ENCODE measurements at places on chromosomes 12 and 14.
A peak's percentile ranks its signal among the peaks of the same experiment; 100 is the strongest.

DNA sequence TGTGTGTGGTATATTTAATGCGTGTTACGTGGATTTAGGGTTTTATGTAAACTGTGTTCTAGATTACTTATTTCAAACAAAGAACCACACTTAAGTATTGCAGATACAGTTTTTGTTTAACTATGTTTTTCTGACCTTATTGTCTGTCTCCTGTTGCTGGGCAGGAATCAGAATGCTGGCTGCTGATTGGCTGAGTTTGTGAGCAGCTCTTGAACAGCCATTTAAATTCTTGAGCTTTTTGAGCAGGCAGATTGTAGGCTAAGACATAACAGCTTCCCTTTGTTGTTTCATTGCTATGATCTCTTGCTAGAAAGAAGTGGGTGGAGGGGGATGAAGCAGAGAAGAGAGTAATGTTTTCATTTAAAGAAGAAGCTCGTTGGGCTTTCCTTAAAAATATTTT lies 52.2 kb downstream of the ATF7IP start:
- DNase-seq: peak; percentile 26

DNA sequence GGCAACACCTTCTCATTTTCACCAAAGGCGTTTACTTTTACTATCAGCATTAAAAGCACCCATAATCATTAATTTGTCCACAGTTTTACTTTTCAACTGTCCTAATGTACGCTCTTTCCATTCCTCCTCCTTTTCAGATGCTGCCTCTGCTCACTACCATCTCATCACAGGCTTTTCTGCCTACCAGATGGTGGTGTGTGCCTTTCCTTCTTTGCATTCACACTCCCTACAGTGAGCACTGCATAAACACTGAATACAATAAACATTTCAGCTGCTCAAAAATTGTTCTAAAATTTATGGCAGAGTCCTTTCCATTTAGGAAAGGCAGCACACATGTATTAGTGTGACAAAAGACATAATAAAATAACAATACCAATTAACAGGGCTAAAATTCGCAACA lies 435.7 kb downstream of the GXYLT1 start:
- no peak for DNase-seq

DNA sequence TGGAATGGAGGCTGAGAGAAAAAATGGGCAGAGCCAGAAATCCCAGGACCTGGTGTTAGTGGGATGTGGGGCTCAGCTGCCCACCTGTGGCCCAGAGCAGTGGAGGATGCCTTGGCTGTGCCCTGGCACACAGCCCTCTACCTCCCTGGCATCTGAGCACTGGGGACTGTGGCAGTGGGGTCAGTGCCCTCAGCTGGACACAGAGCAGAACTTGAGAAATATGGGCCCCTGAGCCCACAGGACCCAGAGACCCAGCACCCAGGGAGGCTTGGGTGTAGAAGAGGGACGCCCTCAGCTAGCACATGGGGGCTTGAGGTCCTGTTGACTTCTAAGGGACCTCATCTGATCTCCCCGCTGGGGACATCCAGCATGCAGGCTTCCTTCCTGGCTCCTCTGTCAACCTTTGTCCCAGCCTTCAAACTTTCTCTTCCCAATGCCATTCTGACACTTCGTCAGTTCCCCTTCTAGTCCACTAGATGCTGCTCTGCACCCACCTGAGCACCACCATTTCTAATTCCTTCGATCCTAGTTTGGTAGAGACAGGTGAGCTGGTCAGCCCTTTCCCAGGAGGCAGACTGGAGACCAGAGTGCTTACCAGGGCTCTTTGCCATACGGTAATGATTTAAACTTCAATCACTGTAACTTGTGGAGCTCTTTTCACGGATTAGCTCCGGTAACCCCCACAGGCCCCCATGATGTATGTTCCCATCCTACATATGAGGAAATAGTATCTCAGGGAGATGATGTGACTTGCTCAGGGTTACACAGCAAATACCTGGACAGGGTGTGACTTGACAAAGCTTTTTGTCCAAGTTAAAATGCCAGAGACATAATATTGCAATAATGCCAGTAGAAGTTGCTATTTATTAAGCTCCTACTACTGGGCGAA lies 143.7 kb downstream of the ASCL4 start:
- no peak for DNase-seq

DNA sequence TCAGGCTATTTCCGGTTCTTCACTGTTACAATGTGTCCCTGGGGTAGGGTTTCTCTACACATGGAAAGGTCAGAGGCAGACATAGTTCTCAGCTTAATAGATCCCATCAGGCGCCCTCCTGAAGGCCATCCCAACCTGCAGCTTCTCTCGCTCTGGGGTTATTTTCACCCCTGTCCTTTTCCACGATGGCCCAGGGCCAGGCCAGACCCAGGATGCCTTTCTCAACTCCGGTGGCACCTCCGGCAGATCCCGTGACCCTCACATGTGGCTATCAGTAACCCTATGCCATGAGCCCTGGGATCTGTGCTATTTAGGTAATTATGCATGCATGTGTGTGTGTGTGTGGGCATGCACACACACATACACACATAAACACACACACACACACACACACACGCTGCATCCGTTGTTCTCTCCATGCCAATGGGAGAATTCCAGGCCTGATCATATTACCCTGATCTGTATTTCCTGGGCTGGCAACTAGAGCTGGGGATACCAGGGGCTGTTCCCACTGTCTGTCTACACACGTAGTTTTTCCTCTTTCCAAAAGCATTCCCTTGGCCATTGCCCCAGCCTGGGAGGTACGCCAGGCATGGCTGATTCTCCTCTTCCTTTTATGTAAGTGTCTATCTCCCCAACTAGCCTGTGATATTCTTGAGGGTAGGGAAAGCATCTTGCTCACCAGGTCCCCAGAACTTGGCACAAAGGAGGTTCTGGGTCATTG lies 51.2 kb upstream of the NOS1 start:
- DNase-seq: no peak

- no peak for DNase-seq
These were observed 41.5 kb downstream of the ARL6IP4 start for GRCh38 chr12:123021688-123022604.

- DNase-seq: no peak
These were observed 54.4 kb downstream of the GALNT16 start for GRCh38 chr14:69314327-69314726.

- no peak for DNase-seq
These were observed 4.6 kb downstream of the NYNRIN start for GRCh38 chr14:24403294-24403998.

GRCh38 chr14:51201890-51202289 lies 38.2 kb upstream of the TMX1 start:
- no peak for DNase-seq

DNA sequence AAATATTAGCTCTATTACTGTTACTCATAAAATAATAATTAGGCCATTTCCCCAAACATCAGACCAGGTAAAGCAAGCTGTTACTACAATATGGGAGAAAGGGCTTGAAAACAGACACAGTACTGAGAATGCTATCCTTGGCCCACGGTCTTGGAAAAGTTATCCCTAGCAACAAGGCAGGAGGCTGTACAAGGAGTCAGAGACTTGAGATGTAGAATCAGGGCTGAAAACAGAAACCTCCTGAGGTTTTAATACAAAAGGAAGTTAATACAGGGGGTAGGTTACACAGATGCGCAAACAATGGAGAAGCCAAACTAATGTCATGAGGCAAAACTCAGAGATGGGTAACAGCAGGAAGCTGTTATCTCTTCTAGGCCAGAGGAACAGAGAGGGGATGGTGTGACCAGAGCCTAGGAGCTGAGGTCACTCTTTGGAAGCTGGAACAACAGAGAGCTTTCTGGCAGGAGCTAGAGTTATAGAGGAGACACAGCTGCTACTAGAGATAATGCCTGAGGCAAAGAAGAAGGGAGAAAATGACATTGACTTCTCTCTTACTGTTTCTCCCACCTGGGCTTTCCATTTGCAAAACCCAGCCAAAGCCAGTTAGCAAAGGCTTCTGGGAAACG lies 248.8 kb downstream of the SUDS3 start:
- no peak for DNase-seq

DNA sequence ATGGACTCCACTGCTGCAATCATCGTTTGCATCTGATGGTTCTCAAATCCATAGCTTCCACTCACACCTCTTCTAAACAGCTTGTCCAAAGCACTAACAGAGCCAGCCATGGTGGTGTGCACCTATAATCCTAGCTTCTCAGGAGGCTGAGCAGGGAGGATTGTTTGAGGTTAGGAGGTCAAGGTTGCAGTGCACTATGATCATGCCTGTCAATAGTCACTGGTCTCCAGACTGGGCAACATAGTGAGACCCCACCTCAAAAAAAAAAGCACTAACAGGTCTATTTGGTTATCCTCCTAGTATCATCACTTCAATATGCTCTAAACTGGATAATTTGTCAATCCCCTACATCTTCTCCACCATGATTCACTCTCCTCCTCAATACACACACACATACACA lies 63.2 kb downstream of the TTC9 start:
- DNase-seq: no peak

- DNase-seq: no peak
These were observed at the start of gene FGF23 for GRCh38 chr12:4379405-4379804. TSS of gene FGF23 (minus strand) at chr12:4379712. CDS start at chr12:4379582, 130 bp downstream.

DNA sequence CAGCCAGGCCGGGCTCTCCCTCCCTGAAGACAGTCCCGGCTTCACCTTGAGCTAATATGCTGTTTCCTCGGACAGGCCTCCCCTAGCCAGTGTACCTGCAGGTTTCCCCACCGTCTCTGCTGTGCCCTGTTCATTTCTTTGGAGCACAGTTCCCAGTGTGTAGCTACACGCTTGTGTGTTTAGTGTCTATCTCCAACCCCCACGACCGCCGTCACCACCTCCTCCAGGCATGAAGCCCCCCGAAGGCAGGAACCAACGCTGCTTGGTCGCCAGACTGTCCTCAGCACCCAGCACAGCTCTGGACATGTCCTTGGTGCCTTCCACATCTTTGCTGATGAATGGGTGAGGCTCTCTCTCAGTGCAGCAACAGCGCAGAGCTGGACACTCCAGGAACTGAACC lies 26.2 kb upstream of the PLEKHG6 start:
- DNase-seq: no peak

- no peak for DNase-seq
These were observed 16.5 kb upstream of the YY1 start for GRCh38 chr14:100222224-100223093.

DNA sequence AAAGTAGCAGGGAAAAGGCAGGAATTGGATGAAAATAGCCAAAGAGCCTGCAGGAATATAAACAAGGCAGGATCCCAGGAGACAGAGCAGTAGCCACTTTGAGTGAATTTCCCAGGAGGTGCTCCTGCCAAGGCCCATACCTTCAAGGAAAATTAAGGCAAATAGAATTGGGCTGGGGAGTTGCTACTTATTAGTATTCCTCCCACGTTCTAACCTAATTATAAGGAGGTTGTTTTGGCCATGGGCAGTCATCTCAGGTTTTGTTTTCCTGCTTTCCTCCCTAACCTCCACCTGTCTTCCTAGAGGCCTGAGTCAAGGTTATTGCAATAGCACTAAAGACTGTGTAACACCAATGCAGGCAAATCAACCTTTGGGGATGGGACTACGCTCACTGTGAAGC lies 73.1 kb downstream of the DAD1 start:
- DNase-seq: no peak

DNA sequence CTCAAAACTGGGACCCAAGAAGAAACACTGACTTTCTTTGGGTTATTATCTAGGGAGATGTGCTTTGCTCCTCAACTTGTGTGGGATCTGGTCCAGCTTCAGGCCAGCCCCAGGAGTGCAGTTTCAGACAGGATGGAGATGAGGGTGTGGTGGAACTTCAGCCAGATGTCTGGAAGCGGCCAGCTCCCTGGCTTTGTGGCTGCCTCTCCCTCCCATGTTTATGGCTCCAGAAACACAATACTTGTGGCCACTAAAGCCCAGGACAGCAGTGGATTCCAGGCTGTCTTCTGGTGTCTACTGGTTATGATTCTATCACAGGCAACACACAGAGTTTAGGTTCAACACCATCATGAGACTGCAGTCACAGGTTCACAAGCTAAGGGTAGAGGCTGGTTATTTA lies 44.2 kb upstream of the EMP1 start:
- DNase-seq: no peak

GRCh38 chr12:123223241-123223668 lies 9.7 kb downstream of the MPHOSPH9 start:
- DNase-seq: peak; percentile 6

GRCh38 chr14:72518809-72519377 lies 375.0 kb downstream of the DPF3 start:
- DNase-seq: peak; percentile 2

DNA sequence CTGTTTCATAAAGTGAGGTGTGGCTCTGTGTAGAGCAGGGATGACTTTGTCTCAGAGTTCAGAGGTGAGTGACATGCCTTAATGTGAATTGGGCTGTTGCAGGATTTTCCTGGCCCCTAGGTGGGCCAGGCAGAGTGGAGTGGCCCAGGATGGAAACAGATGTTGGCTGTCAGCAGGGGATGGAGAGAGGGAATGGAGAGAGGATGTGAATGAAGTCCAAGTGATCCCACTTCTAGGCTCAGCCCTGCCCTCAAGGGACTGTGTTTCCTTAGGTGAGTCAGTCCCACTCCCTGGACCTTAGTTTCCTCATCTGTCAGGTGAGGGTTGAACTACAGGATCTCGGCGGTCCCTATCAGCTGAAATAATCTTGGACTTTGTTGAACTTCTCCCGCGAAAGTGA lies 7.5 kb downstream of the GALNT16 start:
- no peak for DNase-seq

DNA sequence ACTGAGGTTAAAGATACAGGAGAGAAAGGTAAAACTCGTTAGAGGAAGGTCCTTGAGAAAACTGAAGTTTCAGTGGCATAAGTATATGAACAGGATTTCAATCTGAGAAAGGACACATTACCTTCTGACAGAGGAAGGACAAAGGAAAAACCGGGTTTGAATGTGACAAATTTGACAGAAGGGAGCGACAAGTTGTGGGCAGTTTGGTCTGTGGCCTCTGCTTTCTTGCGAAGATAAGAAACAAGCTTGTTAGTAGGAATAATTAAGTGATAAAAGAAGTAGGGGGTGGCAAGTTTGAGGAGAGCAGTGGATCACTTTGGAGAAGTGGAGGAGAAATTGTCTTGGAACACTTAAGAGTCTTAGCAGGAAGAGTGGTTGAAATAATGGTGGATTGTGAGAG lies 5.1 kb downstream of the MON2 start:
- no peak for DNase-seq

GRCh38 chr12:121301876-121302275 lies 5.4 kb upstream of the CAMKK2 start:
- DNase-seq: no peak

- no peak for DNase-seq
These were observed 18.0 kb upstream of the FZD10 start for GRCh38 chr12:130144256-130144655.

GRCh38 chr14:99899578-99900178 lies 106.5 kb downstream of the EML1 start:
- no peak for DNase-seq

DNA sequence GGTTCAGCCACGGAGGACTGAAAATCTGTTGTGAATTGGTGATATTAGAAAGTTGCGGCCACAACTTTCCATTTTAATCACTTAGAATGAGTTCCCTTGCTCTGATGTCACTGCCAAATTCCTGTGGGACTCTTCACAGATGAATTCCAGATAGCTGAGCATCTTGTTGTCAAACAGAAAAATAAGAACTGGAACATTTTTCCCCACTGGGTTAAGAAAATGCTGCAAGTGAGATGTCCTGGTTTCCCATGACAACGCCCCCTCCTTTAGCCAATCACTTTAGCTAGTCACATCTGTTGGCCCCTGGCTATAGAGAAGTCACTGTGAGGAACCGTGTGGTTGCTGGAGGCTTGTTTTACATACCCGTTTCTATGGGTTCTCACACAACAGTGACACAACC lies 135.9 kb downstream of the KTN1 start:
- DNase-seq: no peak
